ENCODE measurements at places on chromosomes 2 and 18. TPM values are rescaled to one million over a fixed set of nuclear protein-coding genes. Genes with fewer than 3 reads are reported as not detected.

DNA sequence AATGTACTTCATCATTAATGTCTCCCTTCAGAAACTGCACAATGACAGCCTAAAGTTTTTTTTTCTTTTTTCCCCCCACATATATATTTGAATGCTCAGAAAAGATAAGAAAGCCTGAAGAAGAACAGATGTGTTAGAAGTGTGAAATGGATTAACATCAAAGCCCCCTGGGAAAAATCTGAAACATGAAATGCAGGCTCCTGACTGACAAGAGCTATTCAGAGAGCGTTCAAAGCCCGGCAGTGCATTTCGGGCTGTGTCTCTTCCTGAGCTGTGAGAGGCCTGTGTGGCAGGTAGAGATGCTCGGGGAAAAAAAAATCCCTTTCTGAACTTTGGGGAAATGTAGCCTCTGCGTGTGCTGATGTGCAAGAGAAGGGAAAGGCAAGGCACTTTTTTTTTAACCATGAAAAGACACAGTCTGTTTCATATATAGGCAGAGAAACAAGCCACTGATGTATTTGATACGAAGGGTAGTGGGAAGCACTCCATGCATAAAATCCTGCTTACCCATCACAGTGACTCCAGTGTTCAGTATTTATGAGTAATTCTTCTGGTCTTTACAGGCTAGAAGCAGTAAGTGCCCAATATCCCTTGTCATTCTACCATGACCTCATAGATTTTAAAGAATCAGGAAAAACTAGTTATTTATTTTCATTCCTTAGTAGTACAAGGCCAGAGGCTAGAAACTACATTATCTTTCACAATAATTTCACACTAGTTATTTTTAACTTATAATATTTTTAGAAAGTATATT is 1574.2 kb upstream of the PIK3C3 start:
- DNase-seq = no peak

GRCh38 chr2:232076736-232077135 is 115.2 kb downstream of the DIS3L2 start:
- DNase-seq = no peak

The LRP1B gene
- 0.89 TPM for total RNA-seq

DNA sequence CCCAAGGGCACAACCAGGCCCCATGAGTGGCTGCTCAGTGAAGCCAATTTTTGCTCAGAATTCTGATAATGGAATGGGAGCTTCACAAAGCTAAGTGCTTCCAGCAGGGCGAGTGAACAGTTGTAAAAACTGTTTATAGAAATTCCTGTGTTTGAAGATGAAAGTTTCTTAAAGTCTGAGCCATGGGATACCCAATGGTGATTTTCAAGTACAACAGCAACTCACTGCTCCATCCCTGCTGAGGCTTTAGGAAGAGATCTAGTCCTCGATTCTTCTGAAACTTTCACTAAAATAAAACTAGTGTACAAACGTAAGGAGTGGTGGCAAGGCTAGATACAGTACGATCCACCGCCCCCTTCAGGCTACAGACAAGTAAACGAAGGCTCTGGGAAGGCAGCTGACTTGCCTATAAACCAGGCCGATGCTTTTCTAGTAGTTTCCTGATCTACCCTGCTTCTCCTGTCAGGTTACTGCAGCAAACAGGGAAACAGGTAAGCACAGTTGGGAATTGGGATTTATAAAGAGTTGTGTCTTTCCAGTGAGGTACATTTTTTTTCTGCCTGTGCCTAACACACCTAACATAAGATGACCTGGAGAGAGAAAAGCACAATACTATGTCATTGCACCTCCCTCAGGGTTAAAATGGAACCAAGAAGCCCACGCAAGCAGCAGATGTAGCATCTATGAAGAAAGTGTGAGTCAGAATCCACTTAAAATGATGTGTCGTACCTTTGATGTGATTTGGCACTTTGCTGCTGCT is 108.7 kb downstream of the UXS1 start:
- no peak for DNase-seq
